ENCODE measurements at places on chromosomes 7 and 10.

DNA sequence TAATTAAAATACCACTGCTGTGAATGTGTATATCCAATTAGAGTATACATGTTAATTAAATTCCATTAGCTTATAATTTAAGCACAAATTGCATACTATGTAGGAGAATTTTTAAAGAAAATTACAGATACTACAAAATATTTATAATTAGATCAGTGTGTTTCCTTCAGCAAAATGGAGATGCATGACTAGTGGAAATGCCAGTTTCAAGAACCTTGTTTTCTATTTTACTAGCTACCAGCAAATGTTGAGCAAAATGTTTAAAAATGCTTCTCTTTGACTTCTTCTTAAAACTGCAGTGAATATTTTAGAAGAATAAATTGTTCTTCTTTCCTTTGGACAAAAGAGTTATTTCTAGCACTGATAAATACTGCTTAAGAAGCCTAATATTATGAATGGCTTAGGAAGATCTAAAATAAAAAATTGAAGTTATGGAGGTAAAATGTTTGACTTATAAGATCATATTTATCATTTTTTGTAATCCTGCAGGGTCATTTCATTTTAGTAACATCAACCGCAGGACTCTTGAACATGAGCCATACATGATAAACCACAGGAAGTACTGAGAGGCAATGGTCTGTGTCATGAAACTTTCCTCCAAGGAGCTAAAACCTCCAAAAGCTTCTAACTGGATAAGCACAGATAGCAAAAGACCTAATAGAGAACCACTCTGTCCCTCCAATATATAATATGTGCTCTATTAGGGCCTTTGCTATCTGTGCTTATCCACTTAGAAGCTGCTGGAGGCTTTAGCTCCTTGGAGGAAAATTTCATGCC, 1066.0 kb upstream of the CELF2 start:
- DNase-seq, result no peak

GRCh38 chr10:101012525-101013364, 13.1 kb downstream of the LZTS2 start:
- DNase-seq, result peak; percentile 58

- DNase-seq, result no peak
These were observed 216.9 kb downstream of the GLI3 start for GRCh38 chr7:42020061-42020460.

- DNase-seq, result no peak
These were observed 76.6 kb downstream of the VSTM4 start for GRCh38 chr10:49038711-49039110.

GRCh38 chr10:60573336-60573735, 183.7 kb upstream of the ANK3 start:
- DNase-seq, result no peak

GRCh38 chr10:23974746-23975272, 234.1 kb upstream of the KIAA1217 start:
- DNase-seq, result no peak

DNA sequence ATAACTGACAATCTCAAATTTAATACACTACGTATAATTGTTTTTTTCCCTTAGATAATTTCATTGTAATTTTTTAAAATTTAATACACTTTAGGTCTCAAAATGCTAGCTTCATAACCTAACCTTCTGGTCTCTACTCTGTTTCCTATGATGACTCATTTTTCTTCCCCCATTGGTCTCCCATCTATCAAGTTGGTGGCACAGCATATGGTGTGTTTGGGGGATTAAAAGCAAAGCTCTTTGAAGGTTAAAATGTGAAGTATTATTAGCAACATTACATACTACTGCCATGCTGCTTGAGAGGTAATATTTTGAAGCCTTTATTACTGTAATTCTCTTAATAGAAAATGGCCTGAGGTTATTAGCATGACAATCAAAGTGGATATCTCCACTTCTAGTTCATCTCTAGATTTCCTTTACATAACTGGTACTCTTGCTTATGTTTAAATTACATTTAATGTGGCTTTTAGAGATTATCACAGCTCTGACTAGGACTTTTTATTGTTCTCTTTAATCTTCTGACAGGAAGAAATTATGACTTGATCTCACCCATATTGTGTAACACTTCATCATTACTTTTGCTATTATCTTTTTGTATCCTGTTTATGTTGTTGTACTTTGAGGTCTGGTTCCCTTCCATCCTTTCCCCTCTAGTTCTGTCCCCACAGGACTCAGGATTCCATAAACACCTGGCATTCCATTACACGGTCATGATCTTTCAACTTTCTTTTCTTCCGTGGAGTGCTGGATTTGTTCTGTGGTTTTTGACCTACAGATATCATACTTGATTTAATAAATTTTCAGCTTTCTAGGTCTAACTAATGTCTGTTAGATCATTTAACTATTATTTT, 185.1 kb downstream of the SEMA3D start:
- DNase-seq, result no peak

DNA sequence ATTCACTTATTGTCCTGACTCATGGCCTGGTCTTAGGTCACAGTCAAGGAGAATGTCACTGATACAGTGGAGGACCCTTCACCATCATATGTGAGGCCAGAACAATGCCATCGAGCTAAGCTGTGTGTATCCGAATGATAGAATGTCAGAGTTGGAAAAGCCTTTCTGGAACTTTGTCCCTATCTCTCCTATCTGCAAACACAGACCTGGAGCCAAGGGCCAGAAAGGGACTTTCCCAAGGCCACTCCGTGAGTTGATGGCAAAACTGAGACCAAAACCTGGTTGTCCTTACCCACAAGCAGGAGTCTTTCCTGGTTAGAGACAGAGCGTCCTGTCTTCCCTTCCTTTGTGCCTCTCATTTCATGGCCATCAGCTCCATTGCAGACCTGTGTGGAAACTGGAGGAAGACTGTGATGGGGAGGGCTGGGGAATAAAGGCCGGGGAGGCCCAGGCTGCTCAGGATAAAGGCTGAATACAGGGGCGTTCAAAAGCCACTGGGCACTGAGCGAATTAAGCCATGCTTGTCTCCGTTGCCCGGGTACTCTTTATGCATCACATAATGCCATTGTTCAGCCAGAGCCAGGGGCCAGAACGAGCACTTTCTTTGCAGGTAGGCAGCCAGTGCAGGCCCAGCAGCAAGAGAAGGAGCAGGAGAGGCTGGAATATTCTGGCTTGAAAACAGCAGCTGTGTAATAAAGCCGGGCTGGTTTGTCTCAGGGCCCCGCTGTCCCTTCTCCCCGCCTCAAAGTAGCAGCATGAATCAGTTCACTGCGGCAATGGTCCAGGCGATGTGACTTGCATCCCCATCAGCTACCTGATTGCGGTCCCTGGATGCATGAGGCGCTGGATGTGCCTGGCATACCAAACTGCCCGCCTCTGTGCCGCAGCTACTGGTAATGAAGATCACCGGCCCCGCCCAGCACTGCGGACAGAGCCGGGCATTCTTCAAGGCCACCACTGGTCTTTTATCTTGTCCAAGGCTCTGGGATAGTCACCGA, 143.0 kb downstream of the RPS24 start:
- DNase-seq, result no peak

DNA sequence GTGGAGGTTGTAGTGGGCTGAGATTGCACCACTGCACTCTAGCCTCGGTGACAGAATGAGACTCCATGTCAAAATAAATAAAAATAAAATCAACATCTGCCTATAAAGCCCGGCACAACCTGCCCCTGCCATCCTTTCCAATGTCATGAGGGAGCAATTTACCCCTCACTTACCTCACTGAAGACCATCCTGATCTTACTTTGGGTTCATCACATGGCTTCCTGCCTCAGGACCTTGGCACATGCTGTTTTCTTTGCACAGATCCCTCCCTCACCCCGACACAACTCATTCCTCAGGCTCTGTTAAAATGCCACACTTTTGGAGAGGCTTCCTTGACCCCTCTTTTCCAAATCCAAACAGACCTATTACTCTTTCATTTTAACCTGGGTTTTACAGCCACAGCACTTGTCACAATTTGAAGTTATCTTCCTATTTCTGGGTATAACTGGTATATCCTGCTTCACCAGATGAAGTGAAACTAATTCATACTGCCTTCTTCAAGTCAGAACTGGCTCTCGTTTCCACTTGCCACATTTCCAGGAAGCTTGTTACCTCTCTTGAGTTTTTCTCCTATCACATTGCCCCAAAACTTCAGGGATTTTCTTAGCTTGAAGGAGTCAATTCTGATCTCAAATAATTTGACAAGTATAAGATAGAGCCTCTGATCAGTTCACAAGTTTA, 69.3 kb upstream of the PARD3 start:
- DNase-seq, result no peak

GRCh38 chr7:105974471-105974870, 11.4 kb downstream of the CDHR3 start:
- no peak for DNase-seq

GRCh38 chr10:80484676-80485075, 30.6 kb downstream of the TSPAN14 start:
- no peak for DNase-seq

DNA sequence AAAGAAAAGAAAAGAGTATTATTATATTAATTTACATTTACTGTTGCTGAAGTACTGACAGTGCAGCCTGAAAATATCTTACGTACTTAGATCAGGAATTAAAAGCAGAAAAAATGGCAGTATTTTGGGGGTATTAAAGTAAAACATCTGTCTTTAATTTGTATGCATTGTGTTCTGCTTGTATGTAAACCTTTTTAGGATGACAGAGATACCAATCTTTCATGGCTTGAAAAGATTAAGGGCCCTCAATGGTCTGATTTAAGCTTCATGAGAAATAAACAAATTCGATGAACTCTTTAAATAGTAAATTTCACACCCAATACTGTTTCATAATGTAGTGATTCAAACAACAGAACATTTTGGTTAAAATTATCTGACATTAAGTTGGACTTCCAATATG, 116.3 kb downstream of the MLLT10 start:
- DNase-seq, result no peak
